ENCODE measurements at places on chromosomes 2 and 18.

GRCh38 chr2:126645211-126645618 is 10.7 kb upstream of the GYPC start:
- no peak for DNase-seq
- H3K27me3 ChIP-seq: no peaks in the 10 kb centered on the region
- H3K4me3 ChIP-seq: no peak overlapping the region
- H3K27ac ChIP-seq: no peak overlapping the region
- no peaks in the 10 kb centered on the region for H3K36me3 ChIP-seq

- no peaks in the 10 kb centered on the region for H3K4me1 ChIP-seq
- H3K36me3 ChIP-seq: no peaks in the 10 kb centered on the region
- H3K27ac ChIP-seq: no peak overlapping the region
- H3K4me3 ChIP-seq: no peak overlapping the region
These were observed 49.2 kb downstream of the NPAS2 start for GRCh38 chr2:100869120-100869519.

DNA sequence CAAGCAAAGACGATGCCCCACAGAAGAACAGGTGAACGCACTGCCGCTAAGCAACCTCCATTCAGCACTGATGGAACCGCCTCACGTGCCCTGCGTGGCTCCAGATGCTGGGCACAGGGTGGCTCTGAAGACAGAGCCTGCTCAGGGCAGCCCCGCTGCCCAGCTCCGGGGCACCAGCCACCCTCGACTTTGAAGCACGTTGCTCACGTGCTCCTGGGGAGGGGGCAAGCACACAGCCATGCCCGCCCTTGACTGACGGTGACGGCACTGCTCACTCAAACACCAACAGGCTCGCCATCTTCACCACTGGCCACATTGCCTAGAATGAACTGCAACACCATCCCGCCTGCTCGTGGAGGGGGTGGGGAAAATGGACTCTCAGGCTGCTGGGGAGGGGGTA is 251.3 kb downstream of the HDAC4 start:
- no peak for DNase-seq
- no peak overlapping the region for H3K4me3 ChIP-seq
- H3K36me3 ChIP-seq: peaks cover 81% of the 10 kb centered on the region
- H3K27ac ChIP-seq: no peak overlapping the region
- H3K27me3 ChIP-seq: no peaks in the 10 kb centered on the region
- H3K4me1 ChIP-seq: peaks cover 8% of the 10 kb centered on the region

DNA sequence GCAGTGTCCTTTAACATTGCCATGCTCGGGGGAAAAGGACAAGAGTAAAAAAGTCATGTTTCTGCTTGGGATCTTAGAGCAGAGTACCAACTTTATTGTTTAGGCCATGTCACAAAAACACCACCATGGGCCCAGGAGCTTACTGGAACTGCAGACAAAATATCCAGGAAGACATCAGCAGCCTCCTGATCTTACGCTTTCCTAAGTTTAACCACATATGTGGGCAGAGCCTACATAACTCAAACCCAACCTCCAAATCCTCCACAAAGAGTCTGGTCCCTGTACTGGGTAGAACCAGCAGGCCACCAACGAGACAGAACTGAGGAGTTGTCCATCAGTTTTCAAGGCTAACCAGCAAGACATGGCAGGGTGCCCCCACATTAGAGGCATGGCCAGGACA is 10.3 kb downstream of the GALNT14 start:
- H3K27me3 ChIP-seq: peaks cover 4% of the 10 kb centered on the region
- H3K27ac ChIP-seq: no peak overlapping the region
- no peaks in the 10 kb centered on the region for H3K4me1 ChIP-seq
- H3K4me3 ChIP-seq: no peak overlapping the region

DNA sequence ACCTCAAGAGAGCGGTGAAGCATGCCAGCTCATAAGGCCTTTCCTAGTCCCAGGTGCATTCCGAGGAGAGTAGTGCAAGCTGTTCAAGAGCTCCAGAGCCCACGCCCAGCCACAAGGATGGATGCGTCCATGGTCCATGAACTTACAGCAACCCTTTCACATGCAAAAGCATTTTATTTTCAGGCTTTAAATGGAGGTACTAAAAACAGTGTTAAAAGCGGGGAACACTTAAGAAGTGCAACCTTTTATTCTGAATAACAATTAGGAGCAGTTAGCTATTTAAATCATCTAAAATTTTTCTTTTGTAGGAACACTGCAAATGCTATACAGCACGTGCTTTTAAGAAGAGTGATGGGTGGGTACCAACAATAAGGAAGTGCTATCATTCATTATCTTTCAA is 33.8 kb downstream of the POU3F3 start:
- H3K4me3 ChIP-seq: no peak overlapping the region
- no peaks in the 10 kb centered on the region for H3K4me1 ChIP-seq
- H3K27me3 ChIP-seq: peaks cover 56% of the 10 kb centered on the region
- no peaks in the 10 kb centered on the region for H3K36me3 ChIP-seq

DNA sequence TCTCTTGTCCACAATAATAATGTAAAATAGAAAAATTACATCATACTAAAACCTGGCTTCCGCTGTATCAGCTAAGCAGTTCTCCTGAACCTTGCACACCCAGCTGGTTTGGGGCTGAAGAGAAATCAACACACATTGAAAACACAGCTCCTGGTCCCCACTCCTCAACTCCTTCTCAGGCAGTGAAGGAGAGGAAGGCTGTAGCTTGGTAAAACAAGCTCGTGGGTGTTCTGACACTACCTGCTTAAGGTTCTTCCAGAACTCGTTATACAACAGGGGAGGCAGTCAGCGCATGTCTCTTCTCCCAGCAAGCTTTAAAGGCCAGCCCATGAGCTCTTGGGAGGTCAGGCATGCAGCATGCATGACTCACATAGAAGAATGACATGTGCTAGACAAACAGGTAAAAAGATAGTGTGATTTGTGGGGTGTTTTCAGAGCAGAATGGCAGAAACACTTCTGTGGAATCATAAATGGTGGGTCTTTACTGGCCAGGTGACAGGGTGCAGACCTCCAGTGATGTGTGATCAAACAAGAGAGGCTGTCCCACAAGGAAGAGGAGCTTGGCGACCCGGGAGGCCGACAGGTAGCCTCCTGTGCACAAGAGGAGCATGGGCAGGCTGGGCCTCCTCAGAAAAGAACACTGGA is 69.1 kb downstream of the UXS1 start:
- no peaks in the 10 kb centered on the region for H3K27me3 ChIP-seq
- H3K36me3 ChIP-seq: peaks cover 2% of the 10 kb centered on the region
- H3K4me3 ChIP-seq: no peak overlapping the region

DNA sequence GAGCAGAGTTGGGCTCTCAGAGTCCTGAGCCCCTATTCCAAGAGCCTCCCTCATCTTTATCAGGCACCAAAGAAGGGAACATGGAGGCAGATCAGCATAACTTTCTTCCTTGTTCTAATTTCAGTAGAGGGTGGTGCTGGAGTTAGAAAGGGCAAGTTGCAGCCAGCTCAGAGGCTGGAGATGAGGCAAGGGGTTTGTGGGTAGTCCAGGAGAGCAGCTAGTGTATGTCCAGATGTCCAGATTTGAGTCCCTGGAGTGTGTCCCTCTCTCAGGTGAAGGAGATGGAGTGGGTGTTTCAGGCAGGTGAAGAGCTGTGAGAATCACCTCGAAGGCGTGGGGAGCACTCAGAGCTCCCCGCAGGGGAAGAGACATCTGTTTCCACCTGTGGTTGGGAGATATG is 478 bp upstream of the PRKAG3 start:
- H3K27ac ChIP-seq: peak overlapping the region; percentile 68
- H3K4me1 ChIP-seq: peaks cover 28% of the 10 kb centered on the region
- DNase-seq: no peak

DNA sequence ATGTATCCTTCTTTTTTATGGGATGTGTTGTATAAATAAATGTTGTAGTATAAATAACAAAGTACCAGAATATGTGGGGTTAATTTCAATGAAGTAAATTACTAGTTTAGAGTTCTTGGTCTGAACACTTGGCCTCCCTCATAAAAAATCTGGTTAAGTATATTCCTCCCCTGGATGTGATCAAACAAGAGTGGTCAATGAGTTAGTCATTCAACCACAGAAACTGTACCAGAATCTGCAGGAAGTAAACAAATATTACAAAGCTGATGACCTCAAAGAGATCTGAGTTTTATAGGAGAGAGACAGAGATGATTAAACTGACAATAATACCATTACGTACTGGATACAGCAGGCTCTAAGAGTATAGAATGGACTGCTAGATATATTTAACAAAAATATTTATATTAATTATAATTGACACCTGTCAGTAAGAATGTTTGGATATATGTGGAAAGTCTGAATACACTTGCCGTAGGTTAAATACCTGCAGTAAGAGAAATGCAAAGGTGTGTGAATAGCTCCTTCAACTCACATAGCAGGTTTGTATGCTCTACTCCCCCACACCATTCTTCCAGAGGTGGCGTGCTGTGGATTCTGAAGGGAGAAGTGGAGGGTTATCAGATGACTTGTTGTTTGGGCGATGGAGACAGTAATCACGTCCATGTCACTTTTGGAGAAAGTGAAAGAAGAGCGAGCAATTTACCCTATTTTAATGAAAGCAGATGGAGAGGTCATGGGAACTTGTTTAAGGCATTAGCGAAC is 108.3 kb upstream of the LRATD1 start:
- no peak overlapping the region for H3K27ac ChIP-seq
- no peaks in the 10 kb centered on the region for H3K4me1 ChIP-seq
- no peaks in the 10 kb centered on the region for H3K36me3 ChIP-seq
- no peak for DNase-seq
- H3K4me3 ChIP-seq: no peak overlapping the region
- H3K27me3 ChIP-seq: no peaks in the 10 kb centered on the region

GRCh38 chr18:61655630-61656029 is 237.2 kb downstream of the RNF152 start:
- no peaks in the 10 kb centered on the region for H3K36me3 ChIP-seq
- no peak for DNase-seq
- H3K27me3 ChIP-seq: peaks cover 4% of the 10 kb centered on the region

- no peak overlapping the region for H3K27ac ChIP-seq
- no peak overlapping the region for H3K4me3 ChIP-seq
- no peak for DNase-seq
- no peaks in the 10 kb centered on the region for H3K27me3 ChIP-seq
These were observed 101.4 kb downstream of the DYNAP start for GRCh38 chr18:54692463-54692862.

DNA sequence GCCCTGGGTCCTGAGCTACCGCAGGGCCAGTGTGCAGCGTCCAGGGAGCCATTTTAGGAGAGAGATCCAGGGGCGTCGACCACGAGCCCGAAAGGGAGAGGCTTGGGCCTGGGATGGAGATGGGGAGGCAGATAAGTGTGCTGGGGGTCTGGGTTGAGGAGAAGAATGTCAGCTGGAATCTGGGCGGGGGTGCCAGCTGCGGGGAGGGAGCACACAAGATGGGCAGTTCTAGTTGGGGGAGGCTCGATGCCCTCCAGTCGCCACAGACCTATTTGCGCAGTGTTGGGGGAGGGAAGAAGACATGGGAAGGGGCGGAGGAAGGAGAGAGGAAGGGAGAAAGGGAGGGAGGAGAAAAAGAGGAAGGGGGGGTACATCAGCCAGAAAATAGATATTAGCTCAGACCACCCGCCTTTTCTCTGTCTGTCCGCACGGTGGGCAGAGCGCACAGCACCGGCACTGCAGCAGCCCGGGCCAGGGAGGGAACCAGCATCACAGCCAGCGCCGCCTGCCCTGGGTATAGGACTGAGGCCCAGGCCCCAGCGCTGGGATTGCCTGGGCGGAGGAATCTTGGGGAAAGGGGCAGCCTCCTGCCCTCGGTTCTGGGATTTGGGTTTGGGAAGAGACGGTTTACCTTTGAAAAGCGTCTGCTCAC is 1.9 kb upstream of the HOXD11 start:
- H3K36me3 ChIP-seq: no peaks in the 10 kb centered on the region
- no peak overlapping the region for H3K4me3 ChIP-seq
- no peak for DNase-seq
- H3K27me3 ChIP-seq: peaks cover 98% of the 10 kb centered on the region
- H3K4me1 ChIP-seq: peaks cover 26% of the 10 kb centered on the region

DNA sequence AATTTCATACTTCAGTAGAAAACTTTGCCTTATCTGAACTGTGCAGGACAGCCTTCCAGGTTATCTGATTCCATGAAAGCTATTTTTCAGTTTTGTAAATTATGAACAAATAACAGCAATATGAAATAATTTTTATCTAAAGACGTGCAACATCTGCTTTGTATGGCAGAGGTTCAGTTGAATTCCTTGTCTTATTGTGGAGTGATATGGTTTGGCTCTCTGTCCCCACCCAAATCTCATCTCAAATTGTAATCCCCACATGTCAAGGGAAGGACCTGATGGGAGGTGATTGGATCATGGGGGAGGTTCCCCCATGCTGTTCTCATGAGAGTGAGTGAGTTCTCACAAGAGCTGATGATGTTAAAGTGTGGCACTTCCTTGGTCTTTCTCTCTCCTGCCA is 18.1 kb upstream of the RPIA start:
- DNase-seq: no peak
- no peaks in the 10 kb centered on the region for H3K27me3 ChIP-seq
- H3K27ac ChIP-seq: no peak overlapping the region
- no peaks in the 10 kb centered on the region for H3K4me1 ChIP-seq
- no peaks in the 10 kb centered on the region for H3K36me3 ChIP-seq

GRCh38 chr2:179518830-179519229 is 254.2 kb upstream of the SESTD1 start:
- no peaks in the 10 kb centered on the region for H3K27me3 ChIP-seq
- no peaks in the 10 kb centered on the region for H3K4me1 ChIP-seq
- no peak for DNase-seq
- H3K4me3 ChIP-seq: no peak overlapping the region
- no peaks in the 10 kb centered on the region for H3K36me3 ChIP-seq

GRCh38 chr2:142176941-142177340 is 46.1 kb upstream of the LRP1B start:
- H3K4me1 ChIP-seq: no peaks in the 10 kb centered on the region
- H3K27ac ChIP-seq: no peak overlapping the region
- H3K27me3 ChIP-seq: no peaks in the 10 kb centered on the region
- no peak for DNase-seq
- H3K4me3 ChIP-seq: no peak overlapping the region

DNA sequence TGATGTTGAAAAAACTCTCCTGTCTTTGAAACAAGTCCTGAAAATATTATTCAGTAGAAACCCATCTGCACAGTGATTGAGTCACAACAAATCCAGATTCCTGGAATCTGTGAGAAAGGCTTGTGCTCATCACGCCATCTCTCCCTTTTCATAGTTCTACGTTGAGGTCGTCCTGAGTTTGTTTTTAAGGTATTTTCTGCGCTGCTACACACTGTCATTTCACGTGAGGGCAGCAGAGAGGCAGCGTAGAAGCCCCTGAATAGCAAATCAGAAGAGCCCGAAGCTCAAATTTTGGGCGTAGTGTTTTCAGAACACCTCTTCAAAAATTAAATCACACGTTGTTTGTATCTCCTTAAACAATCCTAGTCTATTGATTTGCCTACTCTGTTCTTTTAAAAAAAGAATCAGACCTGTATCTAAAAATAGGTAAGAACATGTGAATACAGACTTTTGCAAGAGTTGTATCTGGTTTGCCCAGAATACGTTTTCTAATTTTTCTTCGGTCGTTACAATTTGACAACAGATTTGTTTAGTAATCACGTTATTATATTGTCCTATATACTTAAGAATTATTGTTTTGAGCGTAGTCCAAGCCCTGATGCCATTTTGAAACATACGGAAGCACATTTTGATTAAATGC is 61.6 kb upstream of the SLC38A11 start:
- no peak overlapping the region for H3K4me3 ChIP-seq
- no peaks in the 10 kb centered on the region for H3K36me3 ChIP-seq
- H3K27me3 ChIP-seq: no peaks in the 10 kb centered on the region
- H3K27ac ChIP-seq: no peak overlapping the region
- no peaks in the 10 kb centered on the region for H3K4me1 ChIP-seq
